CD4-positive, alpha-beta T cell treated with Interleukin-17A for 1 hour (primary cell): ENCODE measurements at places on chromosomes 1 and 21.

- DNase-seq: no peak
Observed at GRCh38 chr1:15426492-15427279, 11.6 kb upstream of the CTRC start.

DNA sequence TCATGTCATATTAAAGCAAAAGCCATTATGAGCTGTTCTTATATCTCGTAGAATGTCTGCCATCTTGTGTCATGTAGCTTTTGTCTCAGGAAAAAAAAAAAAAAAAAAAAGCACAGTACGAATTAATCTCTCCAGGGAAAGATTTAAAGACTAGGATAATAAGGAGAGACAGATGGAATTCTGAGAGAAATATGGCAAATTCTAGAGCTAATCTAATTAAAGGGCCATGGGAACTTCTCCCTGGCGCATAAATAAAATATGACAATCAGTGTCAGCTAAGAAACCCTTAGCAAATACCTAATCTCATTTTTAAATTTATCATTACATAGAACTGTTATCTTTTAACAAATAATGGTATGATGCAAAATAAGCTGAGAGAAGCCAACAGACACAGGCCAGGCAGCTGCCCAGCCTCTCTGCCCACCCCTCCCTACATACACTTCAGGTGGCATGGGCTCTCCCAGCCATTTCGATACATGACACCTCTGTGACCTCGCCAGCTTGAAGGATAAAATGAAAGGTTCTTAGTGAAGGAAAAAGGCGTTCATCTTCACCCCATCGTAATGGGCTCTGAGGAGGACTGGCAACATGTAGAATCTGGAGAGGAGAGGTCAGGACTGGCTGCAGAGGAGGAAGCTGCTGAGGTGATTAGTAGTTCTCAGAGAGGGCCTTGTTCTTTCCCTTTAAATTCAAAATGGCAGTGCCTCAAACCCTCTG lies 39.8 kb downstream of the DISC1 start:
- DNase-seq: no peak

DNA sequence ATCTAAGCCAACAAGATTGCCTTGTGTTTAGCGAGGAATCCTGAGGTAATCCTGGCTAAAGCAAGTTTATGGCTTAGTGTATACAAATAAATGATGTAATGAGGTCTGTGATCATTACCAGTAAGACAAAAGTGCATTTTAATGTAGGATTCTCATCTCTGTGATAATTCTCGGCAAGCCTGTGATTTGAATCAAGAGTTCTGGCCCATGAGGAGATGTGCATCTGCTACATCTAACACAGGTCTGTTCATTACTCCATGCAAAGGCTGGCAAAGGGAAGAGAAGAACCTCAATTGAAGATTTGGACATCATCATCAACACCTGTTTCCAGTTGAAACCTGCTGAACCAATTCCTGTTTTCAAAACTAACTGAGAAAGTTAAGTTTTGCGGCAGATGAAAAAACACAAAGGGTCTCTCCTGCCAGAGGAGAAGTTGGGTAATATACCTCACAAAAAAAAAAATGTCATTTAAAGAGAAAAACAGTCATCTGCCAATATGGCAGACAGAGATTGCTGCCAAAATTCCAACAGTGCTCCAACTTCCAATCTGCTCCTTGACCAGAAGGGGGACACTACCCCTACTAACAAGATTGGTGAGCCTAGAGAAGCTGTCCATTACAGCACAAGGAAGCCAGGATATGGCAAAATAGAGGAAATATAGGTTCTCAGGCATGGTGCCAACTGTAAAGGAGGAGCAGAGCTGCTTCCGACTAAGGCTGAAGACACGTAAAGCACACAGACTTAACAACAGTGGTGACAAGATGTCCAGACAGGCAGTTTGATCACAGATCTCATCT lies 453.7 kb downstream of the TTLL7 start:
- DNase-seq: no peak

DNA sequence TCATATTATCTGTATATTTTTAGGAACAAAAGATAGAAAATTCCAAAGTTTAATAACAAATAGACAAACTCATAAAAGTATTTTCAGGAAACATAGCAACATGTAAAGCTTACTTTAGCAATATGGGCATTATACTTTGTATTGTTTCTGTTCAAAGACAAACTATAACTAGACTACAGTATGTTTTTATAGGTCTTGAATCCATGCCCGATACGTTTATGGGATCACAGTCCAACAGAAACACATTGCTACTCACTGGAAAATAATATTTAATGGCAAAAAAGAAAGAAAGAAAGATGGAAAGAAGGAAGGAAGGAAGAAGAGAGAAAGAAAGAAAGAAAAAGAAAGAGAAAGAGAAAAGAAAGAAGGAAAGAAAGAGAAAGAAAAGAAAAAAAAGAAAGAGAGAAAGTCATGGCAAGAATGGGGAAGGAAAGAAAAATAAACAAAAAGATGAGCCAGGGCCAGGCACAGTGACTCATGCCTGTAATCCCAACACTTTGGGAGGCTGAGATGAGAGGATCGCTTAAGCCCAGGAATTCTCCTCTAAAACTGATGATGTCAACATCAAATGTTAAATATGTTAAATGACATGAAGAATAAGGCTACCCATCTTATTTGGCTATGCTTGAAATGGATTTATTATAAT lies 32.7 kb downstream of the TM2D1 start:
- no peak for DNase-seq

- no peak for DNase-seq
Observed at GRCh38 chr1:27529704-27530018, 39.7 kb upstream of the WASF2 start.
